ENCODE measurements at places on chromosomes 5 and 9.

DNA sequence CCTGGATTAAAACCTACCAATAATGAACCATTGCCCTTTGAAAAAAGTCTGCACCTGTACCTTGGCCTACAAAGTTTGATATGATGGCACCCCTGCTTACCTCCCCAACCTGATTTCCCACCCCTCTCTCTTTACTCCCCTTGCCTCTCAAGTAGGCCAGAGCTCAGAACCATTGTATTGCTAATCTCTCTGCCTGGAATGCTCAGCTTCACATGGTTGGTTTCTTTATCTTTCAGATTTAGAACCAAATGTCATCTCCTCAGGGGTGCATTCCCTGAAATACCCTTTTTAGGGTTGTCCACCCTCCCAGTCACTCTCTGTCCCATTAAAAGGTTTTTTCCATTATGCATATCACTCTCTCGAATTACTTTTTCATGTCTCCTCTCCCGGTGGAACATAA, 116.6 kb upstream of the VCAN start:
- no peak for DNase-seq

DNA sequence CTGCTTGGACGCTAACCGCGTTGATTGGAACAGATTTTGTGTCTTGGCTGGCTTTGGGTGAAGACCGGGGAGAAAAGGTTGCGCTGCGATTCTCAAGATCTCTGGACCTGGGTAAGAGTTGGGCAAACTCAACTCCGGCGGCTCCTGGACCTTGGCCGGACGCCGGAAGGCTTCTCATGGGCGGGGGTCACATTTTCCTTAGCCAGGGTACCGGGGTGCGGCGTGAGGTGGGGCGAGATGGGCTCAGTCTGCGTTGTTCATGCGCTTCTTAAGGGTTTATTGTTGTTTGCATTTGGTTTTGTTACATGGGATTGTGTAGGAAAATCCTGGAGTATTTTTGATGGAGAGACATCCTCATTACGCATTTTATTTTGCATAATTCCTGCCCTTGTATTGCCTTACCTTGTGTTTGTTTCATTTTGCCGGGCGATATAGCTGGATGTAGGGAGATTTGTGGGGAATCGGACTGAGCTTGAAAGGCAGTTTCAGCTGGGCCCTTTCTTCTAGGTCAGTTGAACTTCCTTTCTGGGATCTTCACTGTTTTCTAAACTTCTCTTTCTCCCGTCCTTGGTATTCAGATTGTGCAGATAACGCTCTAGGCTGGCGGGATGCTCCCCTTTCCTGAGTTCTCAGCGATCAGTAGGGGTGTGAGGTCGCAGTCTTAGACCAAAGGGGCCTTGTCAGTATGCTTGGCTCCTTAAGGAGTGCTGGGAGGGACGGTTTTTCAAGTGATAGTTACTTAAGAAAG, 524 bp downstream of the MEGF10 start:
- no peak for DNase-seq

DNA sequence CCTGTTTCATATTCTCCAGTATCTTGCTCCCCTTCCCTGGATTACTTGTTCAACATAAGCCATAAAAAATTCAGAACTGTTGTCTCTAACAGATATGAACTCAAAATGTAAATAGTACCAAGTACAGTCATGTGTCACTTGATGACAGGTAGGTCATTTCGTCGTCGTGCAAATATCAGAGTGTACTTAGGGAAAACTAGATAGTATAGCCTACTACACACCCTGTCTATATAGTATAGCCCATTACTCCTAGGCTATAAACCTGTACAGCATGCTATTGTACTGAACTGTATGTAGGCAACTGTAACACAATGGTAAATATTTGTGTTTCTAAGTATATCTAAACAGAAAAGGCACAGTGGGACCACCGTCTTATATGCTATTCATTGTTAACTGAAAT, 39.1 kb downstream of the SMIM15 start:
- no peak for DNase-seq

- DNase-seq: no peak
Observed at GRCh38 chr5:53167836-53168235, 58.3 kb upstream of the MOCS2 start.

DNA sequence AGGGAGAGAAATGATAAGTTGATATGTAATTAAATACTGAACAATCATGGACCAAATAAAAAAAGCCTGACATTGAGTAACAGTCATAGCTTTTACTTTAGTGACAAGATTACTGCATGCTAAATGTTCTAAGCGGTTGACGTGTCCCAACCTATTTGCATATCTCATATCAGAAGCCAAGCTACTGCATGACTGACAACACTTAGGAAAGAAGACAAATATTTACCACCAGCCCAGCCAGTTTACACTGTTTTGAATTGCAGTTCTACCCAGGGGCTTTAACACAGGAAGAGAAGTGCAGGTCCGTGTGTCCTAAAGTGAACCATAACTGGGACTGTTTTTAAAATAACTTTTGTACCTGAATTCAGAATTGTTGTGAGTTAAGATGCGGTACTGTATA, 219.9 kb downstream of the PRDM9 start:
- no peak for DNase-seq

GRCh38 chr5:67222243-67223025, 25.8 kb upstream of the CD180 start:
- DNase-seq: no peak

DNA sequence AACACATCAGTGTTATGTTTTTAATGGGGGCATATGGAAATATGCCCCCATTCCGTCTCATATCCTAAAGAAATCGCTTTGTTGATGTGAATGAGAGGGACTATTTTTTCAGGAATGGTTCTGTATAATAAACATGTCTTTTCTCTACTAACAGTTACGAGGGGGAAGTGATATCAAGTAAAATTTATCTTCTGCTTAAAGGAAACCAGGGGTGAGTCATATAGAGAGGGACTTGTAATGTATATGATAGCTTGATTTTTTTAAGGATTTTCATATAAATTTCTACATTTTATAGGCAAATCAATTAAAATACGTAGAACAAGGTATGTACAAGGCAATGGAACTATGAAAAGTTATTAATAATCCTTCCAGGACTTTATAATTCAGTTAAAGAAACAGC, 207.1 kb downstream of the SEMA5A start:
- DNase-seq: no peak

DNA sequence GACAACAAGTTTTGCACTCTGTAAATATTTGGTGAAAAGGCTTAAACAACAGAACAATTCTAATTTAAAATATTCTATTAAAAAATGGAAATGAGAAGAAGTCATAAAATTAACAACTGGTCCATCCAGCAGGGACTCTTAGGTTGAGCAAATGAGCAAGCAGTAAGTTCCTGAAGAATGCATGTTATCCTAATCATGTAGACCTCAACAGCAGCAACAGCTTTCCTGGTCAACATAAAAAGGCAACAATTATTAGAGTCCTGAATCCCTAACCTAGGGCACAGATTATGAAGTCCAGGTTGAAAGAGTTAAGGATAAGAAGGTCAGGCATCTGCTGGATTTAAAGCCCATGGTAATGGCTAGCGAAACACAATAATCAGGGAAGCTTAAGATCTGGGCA, 120.9 kb downstream of the SSBP2 start:
- DNase-seq: no peak

DNA sequence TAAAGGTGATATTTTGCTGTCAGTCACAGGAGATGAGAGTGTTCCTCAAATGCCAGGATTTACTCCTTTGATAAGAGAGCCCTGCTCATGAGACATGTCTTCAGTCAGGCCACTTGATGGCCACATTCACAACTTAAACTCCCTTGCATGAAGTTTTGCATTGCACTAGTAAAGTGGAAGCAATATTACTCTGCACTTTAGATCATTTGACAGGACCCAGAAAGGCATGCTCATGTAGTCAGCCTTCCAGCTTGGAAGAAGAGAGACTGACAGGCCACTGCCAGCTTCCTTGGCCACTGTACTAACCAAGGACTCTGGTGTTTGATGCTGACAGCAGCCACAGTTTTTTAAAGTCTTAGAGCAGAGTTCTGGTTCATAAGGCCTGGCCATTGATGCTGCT, 42.6 kb downstream of the NPR3 start:
- no peak for DNase-seq

DNA sequence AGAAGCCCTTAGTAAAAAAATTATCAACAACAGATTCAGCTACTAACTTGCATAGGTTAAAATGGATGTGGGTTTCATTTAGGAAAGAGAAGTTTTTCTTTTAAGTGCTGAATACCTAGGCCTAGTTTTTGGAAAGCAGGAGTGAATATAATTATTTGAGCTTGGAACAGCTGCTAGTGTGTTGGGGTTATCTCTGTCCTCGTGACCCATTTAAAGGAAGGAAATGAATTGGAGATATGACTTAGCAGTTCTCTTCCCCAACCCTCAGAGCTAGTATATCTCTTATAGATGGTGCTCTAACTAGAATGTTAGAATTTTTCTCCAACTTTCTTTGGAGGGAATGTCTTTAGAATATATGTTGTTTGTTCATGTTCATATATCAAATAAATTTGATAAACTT, 38.6 kb downstream of the ZNF366 start:
- no peak for DNase-seq

GRCh38 chr5:57783693-57784092, 301.1 kb upstream of the ACTBL2 start:
- no peak for DNase-seq

- no peak for DNase-seq
Observed at GRCh38 chr5:170375283-170375682, 13.9 kb downstream of the KCNMB1 start.

DNA sequence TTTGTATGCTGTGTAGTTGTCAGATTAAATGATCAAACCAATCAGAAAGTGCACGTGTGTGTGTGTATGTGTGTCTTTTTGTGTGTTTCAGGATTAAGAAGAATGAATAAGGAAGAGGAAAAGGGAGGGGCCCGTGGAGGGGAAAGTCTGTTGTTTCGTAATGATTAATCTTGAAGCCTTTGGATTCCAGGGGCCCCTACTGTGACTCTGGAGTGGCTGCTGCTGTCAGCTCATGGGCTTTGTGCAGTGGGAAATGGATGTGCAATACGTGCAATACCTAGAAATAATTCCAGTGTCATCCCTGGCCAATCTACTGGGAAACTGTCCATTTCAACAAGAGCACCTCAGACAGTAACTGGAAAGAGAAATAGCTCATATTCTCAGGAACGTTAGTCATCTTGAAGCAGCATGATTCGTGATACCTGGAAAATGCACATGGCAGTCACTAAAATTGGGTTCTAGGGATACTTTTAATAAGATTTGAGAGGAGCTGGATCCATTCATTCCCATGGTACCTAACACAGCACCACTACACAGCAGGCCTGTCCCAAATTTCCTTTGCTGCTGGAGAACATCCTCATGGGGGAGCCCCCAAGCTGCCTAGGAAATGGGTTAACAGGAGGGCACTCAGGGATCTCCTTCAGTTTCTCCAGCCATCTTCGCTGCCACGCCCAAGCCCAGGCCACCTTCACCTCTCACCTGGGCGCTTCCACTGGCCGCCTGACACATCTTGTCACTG, 186.3 kb downstream of the NR3C1 start:
- no peak for DNase-seq

- DNase-seq: no peak
Observed at GRCh38 chr9:1018121-1018520, 32.0 kb upstream of the DMRT2 start.

- DNase-seq: no peak
Observed at GRCh38 chr9:116928289-116928688, 241.2 kb downstream of the TRIM32 start.

- no peak for DNase-seq
Observed at GRCh38 chr5:68220260-68220659, 4.7 kb downstream of the PIK3R1 start.

GRCh38 chr5:139662617-139663016, 14.5 kb downstream of the CXXC5 start:
- DNase-seq: no peak

GRCh38 chr5:132259069-132259851, 1.8 kb downstream of the PDLIM4 start:
- no peak for DNase-seq

DNA sequence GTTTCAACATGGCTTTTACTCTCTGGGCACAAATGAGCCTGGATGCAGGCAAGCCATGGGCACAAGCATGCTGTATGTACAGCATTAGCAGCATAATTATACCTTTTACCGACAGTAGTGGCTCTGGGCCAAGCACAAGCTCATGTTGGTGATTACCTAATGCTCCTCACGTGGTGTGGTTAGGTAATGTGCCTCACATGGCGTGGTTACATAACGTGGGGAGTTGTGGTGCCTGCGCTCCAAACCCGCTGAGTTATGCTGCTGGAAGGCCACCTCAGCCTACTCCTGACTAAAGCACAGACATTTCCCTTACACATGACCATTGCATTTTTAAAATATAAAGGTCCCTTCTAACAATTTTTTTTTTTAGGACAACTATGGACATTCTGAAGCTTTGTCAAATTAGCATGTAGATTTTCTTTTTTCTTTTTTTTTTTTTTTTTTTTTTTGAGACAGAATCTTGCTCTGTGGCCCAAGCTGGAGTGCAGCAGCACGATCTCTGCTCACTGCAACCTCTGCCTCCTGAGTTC, 794.0 kb downstream of the EFNA5 start:
- no peak for DNase-seq

- DNase-seq: no peak
Observed at GRCh38 chr9:81264516-81264915, 424.8 kb downstream of the TLE1 start.

DNA sequence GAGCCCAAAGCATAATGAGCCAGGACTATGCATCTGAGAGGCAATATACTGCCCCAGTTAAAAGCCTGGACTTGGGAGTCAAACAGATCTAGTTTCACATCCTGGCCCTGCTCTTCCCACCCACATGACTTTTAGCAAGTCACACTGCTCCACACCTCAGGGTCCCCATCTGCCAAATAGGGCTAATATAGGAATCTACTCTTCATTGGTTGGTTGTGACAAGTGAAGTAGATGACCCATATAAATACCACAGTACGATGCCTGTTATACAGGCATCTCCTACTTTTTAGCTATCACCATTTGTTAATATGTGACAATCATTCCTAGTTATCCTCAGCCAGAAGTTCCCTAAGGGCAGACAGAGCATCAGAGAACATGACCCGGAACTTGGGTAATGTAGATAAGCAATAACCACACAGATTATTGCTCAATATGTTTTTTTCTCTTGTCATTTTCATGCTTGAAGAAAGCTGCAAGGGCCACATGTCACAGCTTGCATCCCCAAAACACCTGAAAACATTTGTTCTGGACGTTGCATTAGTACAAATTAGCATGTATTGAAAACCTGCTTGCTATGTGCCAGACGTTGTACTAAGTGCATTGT, 20.4 kb downstream of the ADAM19 start:
- DNase-seq: no peak
